ENCODE measurements at places on chromosomes 5 and 9. TPM values are rescaled to one million over a fixed set of nuclear protein-coding genes. Genes with fewer than 3 reads are reported as not detected.

The TAF11L4 gene
- total RNA-seq = not detected

The STPG3 gene
- total RNA-seq = not detected

The DROSHA gene
- total RNA-seq = 48.5 TPM

The PCDHGC3 gene
- 47.3 TPM for total RNA-seq

DNA sequence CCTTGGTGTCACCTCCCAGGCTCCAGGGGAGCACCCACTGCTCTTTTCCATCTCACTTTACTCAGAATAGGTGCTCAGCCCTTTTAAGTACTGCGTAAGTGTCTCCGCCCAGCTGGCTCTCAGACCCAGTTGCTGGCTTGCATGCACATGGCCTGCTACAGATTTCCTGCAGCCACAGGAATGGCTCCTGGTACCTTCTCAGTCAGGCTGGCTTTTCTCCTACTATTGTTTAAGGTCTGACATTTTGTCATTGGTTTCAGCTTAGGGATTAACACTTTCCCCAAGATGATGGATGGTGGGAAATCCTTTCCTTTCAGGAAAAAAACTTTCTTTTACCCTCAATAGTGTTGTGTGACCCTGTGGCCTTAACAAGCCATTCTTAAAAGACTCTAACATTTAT is 1652.3 kb upstream of the WWC1 start:
- no peak for DNase-seq

DNA sequence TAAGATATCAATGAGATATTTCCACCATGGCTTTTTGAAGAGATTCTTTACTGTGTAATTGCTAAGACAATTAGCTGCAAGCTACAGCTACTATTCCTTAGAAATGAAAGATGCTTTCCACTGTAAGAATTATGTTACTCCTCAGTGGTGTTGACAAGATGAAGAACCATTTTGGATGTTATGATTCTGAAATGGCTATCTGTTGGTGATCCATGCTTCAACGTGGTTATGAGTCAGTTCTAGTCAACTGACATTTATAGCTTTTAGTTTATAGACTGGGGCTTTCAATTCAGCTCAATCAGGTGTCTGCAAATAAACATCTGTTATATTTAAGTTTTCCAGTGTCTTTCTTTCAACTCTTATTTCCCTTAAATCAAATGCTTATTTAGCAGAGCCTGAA is 93.7 kb downstream of the SGCD start:
- DNase-seq = no peak

DNA sequence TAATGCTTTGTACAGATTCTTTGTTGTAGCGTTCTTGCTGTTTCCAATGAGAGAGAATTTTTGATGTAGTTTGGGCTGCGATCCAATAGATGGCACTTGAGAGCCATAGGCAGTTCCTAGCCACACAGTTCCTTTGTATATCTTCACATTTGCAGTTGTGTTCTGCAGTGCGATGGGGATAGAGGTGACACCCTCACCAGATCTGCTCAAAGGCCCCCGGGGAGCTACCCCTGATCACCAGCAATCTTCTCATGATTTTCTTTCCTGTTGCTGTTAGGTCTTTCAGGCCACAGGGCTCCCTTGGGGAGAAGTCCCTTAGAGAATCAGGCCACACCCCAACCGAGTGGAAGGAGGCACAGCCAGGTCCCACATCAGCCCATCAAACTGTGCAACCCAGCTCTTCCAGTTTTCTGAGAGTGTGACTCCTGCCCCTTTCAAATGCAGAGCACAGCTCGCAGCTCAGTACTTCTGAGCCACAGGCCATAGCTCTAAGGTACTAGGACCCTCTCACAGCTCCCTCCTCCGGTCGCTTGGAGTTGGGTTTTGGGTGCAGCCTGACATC is 353.7 kb downstream of the SLCO4C1 start:
- DNase-seq = peak; percentile 9

DNA sequence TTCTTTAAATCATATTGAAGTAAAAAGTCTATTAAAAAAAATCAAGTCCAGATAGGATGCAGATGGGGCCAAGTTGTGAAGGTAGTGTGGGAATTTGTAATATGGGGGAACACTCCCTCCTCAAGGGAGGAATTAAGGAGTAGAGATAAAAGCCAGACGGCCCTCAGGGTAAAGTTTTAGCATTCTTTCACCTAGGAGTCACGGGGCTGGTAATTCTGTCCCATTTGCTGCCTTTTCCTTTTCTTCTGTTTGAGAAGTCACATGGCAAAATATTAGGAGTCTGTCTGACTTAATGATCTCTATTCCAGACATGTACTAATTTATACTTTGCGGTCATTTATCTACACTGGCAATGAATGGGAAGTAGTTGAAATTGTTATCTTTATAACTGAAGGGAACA is 61.9 kb downstream of the SNX24 start:
- DNase-seq = no peak

DNA sequence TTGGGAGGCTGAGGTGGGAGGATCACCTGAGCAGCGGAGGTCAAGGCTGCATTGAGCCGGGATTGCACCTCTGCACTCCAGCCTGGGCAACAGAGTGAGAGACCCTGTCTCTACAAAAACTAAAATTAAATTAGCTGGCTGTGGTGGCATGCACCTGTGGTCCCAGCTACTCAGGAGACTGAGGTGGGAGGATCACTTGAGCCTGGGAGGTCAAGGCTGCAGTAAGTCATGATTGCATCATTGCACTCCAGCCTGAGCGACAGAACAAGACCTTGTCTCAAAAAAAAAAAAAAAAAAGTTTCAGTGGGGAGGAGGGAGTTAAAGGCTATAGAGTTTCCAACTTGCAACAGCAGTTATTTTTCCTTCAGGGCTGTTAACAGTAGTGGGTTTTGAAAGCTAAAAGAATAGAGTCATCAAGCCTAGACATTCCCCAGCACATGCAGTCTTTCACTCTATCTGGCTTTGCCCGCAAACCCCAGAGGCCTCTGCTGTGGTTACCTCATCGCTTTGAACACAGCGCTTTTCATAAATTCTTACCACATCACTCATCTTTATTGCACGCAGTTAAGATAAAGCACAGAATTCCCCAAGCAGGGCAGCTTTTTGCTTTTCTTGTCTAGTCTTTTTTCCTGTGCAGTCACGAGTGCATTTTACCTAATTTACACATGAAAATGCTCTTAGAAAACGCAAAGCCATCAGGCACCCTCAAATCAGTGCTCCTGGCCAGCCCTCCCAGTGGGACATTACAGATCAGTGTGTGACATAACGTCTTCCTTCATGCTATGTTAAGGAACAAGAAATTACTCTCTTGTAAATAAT is 8.7 kb upstream of the SLC2A8 start:
- DNase-seq = peak; percentile 93

DNA sequence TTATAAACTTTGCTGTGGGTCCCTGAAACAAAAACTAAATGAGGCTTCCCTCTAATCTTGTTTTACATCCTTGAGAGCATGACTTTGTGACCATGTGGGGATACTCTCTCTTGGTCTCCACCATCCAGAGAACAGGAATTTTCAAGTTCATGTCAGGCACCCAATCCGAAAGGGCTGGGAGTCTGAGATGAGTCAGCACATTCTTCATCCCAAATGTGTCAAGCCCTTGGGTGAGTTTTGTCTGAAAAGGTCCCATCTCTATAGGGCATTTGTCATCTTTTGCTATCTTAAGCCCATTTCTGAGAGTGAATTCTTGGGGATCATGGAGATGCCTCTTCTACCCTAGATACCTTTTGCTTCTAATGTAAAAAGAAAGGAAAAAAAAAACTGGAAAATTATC is 26.9 kb upstream of the RAPGEF6 start:
- no peak for DNase-seq

- peak; percentile 44 for DNase-seq
Observed at GRCh38 chr5:168867241-168867640, 288.1 kb upstream of the PANK3 start.

- no peak for DNase-seq
Observed at GRCh38 chr9:5560443-5561100, 50.2 kb downstream of the PDCD1LG2 start.

DNA sequence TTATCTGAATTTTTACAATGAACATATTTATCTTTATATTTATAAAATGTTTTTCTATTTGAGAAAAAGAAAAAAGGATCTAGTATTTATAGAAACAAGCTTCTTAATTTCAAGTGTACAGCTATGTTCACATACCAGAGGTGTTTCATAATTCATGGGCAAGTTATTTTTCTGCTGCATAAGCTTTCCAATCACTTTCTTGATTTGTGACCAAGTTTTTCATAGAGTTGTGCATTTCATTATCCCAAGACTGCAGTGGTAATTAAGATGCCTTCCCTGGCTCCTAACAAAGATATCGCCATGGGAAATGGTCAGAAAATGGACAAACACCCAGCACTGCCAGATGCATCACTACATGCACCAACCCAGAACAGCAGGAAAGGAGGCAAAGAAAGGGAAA is 124.6 kb downstream of the GNAQ start:
- no peak for DNase-seq

DNA sequence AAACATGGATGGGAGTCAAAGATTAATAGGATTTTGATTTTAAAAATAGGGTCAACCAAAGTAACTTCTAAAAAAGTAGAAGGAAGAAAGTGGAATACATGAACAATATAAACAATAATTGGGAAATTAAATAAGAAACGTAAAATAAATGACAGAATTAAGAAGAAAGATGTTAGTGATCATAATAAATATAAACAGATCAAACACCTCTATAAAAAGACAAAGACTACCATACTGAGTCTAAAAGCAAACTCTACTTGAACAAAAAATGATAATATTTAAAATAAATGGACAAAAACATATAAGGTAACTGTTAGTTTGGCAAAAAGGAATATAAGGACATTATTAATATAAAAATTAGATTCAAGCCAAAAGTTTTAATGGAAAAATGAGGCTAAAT is 57.7 kb upstream of the ZNF618 start:
- DNase-seq = no peak

- no peak for DNase-seq
Observed at GRCh38 chr5:78602400-78602799, 46.2 kb downstream of the LHFPL2 start.

- DNase-seq = no peak
Observed at GRCh38 chr5:168165221-168165914, 126.1 kb upstream of the WWC1 start.

DNA sequence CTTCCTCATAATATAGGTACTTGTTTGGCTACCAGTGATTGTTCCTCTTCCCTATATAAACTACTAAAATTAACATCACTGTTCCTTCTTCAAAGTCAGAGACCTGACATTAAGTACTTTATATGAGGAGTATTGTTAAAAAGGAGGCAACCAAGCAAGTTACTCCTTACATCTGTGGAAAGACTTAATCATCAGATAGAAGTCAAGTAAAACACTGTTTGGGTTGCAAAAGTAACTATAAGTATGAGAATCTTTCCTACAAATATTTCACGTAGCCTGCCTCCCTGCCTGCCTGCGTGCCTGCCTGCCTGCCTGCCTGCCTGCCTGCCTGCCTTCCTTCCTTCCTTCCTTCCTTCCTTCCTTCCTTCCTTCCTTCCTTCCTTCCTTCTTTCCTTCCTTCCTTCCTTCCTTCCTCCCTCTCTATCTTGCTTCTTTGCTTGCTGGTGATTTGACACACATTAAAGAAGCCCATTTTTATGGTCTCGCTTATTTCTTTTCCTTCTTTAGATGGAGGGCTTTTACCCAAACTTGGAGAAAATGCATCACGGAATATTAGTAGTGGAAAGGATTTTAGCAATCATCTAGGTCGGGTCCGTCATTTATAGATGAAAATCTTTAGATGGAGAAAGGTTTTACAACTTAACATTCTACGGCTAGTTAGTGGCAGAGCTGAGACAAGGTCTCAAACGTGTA is 3.2 kb downstream of the CER1 start:
- DNase-seq = no peak

Measured in kidney epithelial cell (primary cell).